Stimulated activated CD4-positive, alpha-beta T cell treated with anti-CD3 and anti-CD28 coated beads, Interleukin-2, amount 100 ng/mL, for 24 hours (primary cell): ENCODE measurements at places on chromosomes 5 and 9.

DNA sequence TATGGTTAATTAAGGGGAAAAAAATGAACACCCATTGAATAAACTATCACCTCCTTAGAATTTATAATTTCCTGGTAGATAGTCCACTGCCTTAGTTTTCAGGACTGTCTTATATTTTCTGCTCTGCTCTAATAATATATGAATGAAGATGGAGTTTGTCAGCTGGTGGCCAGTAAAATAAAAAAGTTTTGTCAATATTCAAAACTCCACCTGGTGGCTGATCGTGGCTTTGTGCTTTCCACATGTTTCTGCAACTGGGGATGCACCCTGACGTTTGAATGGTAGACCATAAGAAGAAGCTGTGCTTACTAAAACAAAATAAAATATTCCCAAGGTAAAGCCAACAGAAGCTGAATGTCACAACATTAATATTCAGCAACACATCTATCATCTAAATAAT lies 286.6 kb upstream of the IZUMO3 start:
- no peak for DNase-seq

DNA sequence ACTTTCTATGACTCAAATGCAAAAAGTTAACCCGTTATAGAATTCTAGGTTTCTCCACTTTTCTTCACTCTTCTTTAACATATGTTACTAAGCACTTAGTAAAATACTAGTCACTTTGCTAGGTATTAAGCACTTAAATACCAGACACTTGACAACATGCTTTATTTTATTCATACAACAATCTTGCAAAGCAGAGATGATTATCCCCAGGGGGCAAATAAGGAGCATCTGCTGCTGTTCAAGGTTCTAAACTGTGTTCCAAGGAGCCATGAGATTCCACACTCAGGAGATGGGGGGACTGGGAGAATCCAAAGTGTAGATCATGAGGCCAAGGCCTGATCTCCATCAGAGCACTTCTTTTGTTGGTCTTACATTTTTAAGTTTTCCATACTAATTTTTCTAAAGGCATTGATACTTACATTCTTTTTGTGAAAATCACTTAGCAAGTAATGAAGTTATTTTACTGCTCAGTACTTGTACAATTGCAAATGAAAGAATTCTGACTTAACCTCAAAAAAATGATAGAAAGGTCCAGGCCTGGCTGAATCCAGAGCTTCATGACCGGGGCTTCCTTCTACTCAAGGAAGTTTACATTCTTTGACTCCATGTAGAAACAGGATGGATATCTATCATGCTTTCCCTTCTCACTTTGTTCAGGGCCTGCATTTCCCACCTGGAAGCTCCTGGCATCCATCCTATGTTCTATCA lies 504.4 kb upstream of the WWC1 start:
- no peak for DNase-seq

DNA sequence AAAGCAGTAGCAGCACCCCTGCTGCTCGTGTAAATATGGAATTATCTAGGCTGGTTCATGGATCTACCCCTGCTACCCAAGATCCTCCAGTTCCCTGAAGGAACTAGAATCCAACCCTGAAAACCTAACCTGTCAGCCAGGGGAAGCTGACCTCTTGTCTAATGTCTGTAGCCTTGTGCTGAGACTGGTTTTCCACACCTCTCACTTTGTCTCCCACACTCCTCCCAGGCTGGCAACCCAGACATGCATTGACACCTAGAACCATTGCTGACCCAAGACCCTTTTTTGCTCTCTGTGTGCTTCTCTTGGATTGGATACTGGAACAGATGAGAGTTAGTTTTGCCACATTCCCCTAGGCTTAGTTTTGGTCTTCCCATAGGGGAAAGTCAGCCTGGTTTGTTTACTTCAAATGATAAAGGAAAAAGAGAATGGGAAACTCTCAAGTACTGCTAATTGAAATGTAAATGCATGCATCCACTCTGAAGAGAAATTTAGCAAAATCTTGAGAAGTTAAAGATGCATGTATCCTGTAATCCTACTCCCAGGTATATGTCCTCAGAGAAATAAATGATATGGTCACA lies 36.6 kb upstream of the NR4A3 start:
- DNase-seq, result no peak

- DNase-seq, result no peak
Observed at GRCh38 chr5:6087576-6087975, 290.8 kb downstream of the MED10 start.

GRCh38 chr5:83856881-83857280 lies 136.2 kb upstream of the HAPLN1 start:
- no peak for DNase-seq

DNA sequence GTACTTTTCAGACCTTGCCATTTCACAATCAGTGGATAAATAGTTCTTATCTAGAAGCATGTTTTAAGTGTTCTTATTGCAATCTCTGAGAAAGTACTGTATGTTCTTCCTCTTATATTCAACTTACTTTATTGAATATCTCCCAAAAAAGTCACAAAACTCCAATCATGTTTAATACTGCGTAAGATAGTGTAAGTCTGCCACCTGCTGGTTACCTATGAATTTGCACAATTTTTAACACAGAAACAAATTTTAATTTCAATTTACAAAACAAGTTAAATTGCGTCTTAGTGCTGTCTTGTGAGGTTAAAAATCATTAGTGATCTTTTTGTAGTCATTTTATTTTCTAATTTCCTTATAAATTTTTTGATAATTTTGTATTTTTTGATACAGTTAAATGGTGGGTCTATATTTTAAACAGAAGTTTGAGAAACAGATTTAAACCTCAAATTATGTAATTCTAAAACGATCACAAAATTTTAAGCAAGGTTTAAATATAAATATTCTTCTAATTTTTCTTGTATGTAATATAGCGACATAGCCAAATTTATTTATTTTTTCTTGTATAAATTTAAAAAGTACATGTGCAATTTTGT lies 115.8 kb downstream of the EMB start:
- no peak for DNase-seq

GRCh38 chr9:108645520-108645919 lies 210.3 kb downstream of the ACTL7B start:
- DNase-seq, result no peak

DNA sequence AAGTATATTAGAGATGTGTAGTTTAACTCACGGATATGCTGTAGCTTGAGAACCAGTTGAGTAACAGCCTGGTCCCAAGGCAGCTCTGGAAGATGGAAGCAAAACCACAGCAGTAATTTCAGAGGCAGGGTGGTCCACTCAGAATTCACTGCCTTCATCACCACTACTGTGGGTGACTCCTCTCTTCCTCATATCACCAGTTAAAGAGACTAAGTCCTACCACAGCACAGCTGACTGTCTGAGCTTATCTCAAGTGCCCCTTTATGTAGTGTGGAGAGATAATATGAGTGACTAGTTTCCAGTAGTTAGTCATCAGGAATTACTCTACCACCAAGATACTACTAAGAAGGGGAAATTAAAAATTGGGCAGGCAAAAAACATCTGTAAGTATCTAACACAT lies 1571.2 kb upstream of the C9orf72 start:
- DNase-seq, result no peak

GRCh38 chr9:113898596-113898995 lies 22.5 kb downstream of the ZNF618 start:
- no peak for DNase-seq

GRCh38 chr5:77354454-77354853 lies 137.7 kb downstream of the WDR41 start:
- no peak for DNase-seq

GRCh38 chr5:177548495-177548894 lies 5.9 kb downstream of the FAM193B start:
- DNase-seq, result no peak

DNA sequence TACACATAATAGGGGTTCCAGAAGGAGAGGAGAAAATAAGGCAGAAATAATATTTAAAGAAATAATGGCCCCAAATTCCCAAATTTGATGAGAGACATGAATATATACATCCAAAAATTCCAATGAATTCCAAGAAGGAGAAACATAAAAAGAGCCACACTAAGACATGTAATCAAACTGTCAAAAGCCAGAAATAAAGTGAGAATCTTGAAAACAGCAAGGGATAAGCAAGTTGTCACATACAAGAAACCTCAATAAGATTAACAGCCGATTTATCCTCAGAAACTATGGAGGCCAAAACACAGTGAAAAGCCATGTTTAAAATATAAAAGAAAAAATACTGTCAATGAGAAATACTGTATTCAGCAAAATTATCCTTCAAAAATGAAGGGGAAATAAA lies 14.5 kb downstream of the CATSPER3 start:
- no peak for DNase-seq
